ENCODE measurements at places on chromosomes 2 and 18. TPM values are rescaled to one million over a fixed set of nuclear protein-coding genes. Genes with fewer than 3 reads are reported as not detected.

- H3K4me3 ChIP-seq = no peak overlapping the region
- H3K27me3 ChIP-seq = no peaks in the 10 kb centered on the region
- no peak for DNase-seq
- H3K27ac ChIP-seq = no peak overlapping the region
- H3K4me1 ChIP-seq = peaks cover 11% of the 10 kb centered on the region
Measured at GRCh38 chr2:170812710-170813600, 3.7 kb upstream of the GAD1 start.

- no peak overlapping the region for H3K4me3 ChIP-seq
- no peaks in the 10 kb centered on the region for H3K27me3 ChIP-seq
- DNase-seq = no peak
- no peak overlapping the region for H3K27ac ChIP-seq
- H3K36me3 ChIP-seq = no peaks in the 10 kb centered on the region
Measured at GRCh38 chr2:235382179-235382578, 111.7 kb upstream of the AGAP1 start.

The DSC2 gene
- total RNA-seq = 22.7 TPM

The RUFY4 gene
- not detected for total RNA-seq

GRCh38 chr18:46028536-46028891, 43.5 kb downstream of the PSTPIP2 start:
- H3K27me3 ChIP-seq = no peaks in the 10 kb centered on the region
- H3K36me3 ChIP-seq = no peaks in the 10 kb centered on the region
- no peak for DNase-seq
- H3K27ac ChIP-seq = no peak overlapping the region

The CERKL gene
- not detected for total RNA-seq

All from Caco-2 (cell line).